ENCODE measurements at places on chromosomes 2 and 18.

DNA sequence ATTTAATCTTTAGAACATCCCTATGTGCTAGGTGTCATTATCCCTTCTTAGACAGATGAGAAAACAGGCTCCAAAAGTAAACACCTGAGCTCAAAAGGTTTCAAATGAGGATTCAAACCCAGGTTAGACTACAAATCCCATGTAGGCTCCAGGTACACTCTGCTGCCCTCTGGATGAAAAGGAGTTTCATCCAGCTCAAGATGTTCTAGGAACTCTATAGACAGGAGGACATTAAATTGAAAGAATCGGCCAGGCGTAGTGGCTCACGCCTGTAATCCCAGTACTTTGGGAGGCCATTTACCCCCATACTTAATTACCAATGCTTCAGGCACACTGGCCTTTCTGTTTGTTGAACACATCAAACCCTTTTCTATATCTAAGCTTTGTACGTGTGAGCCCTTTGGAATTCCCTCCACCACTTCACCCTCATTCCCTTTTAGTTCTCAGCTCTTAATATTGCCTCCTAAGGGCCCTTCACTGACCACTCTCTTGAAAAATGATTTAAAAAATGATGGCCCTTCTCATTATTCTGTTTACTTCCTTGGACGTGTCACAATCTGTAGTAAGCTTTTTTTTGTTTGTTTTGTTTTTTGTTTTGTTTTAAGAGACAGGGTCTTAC lies 10.7 kb downstream of the SLC25A12 start:
- DNase-seq = no peak

DNA sequence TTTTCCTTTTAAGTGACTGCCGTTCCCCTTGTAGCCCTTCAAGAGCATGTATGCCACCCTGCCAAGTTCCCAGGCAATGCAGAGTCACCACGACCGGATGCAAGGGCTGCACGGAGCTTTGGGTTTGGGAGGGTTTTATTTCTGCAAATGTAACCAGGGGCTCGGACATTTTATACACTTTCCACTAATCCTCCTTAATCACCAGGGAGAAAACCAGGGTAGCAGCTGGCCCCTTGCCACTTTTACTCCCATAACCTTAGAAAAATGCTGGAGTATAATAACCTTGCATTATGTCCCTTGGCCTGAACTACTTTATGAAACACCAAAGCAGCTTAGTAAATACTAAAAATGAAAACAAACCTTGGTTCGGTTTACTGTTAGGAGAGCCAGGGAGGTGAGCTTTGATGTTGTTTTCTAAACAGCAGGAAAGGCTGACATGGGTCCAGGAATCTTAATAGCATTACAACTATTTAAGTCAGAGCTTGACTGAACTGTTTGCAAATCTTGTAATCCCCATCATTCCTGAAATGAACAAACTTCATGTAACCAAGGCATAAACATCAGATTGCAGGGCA lies 152.8 kb upstream of the RIOK3 start:
- DNase-seq = no peak

DNA sequence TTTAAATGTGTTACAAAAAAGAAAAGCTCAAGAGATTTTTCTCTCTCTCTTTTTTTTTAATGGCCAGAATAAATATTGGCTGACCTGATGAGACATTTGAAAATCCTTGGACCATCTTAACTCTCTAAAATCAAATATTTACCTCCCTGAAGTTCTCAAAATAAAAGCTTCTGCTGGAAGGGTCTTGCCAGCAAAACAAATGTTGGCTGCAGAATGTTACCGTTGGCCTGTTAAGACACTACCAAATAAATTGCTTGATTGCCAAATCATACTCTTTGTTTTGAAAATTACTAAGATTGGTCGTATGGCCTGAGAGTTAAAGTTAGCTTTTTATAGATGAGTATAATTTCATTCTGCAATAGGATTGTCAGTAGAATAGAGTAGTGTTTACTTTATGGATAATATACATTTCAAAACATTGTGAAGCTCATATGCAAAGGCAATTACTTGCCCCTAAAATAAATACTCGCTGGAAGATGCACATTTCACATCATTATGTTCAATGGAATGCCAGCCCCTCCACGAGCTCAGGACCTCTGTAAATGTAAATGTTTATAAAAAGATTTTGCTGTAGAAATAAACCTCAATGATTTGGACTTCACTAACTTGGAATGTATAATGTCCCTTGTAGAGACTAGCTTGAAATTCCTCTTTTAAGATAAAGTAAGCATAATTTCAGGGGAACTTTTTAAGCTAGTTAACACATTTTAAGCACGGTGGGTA lies 193.4 kb downstream of the SOX11 start:
- no peak for DNase-seq

GRCh38 chr2:206204710-206205109 lies 45.0 kb downstream of the EEF1B2 start:
- DNase-seq = no peak

GRCh38 chr2:104755026-104755878 lies 98.7 kb upstream of the POU3F3 start:
- DNase-seq = no peak

DNA sequence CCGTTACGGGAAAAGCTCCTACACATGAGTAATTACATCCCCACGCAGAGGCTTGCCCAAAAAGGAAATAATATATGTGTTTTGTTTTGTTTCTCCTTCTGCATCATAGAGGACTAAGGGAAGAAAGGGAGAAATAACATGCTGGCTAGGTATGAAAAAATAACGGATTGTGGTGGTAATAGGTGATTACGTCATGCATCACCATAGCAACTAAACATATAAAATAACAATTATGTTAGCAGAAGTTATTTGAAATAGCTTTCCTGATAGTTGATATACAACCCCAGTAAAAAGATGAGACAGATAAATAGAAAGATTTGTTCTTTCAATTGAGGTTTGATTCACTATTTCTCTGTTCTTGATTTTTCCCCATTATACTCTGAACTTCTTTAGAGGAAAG lies 518.0 kb downstream of the ZNF516 start:
- DNase-seq = no peak

GRCh38 chr2:101002562-101003277 lies 631 bp downstream of the RPL31 start:
- DNase-seq = no peak

DNA sequence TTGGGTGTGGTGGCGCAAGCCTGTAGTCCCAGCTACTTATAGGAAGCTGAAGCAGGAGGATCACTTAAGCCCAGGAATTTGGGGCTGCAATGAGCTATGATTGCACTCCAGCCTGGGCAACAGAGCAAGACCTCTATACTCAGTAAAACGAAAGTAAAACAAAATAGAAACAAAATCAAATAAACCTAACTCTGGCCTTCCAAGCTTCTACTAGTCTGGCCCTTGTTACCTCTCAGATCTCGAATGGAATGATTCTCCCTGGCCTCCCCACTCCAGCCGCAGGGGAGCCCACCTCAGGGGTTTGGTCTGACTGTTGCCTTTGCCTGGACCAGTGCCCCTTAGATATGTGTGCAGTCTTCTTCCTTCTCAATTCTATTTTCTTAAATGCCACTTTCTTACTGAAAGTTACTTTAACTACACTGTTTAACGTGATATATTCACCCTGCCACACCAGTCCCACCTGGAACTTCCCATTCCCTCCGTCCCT lies 160.0 kb upstream of the GCFC2 start:
- no peak for DNase-seq

- DNase-seq = no peak
These were observed 19.1 kb downstream of the SEPTIN2 start for GRCh38 chr2:241334813-241335212.

DNA sequence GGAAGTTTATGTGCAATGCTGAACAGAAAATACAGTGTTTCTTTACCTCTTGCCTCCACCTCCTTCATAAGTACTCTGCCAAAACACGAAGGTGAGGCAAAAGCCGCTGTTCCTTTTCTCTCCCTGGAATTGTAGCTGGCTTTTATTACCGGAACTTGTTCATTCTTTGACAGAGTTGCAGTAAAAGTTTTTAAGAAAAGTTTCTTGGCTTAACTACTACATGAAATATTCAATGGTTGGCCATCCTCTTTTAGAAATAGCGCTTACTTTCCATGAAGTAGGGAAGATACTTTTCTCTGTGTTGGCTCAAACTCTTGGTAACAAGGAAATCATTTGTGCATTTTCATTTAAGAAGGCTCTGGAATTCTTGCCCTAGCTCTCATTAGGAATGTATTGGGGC lies 950.7 kb upstream of the FANCL start:
- no peak for DNase-seq

DNA sequence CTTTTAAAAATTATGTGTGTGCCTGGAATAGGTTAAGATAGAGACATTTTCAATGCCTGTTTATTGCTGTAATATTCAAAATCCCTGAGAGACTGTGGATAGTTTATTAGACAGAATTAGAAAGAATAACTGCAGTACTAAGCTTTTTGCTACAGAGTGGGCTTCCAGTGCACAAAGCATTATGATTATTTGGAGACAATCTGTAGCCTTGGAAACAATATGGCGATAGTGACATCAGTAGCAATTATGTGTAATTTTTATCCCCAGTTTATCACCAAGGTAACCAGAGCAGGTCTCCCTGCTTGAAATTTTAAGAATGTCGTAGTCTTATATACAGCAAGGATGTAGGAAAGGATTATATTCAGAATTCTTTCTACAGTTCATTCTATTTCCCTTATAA lies 100.0 kb downstream of the MYO3B start:
- no peak for DNase-seq

GRCh38 chr18:76487782-76488181 lies 7.3 kb downstream of the ZNF516 start:
- no peak for DNase-seq

DNA sequence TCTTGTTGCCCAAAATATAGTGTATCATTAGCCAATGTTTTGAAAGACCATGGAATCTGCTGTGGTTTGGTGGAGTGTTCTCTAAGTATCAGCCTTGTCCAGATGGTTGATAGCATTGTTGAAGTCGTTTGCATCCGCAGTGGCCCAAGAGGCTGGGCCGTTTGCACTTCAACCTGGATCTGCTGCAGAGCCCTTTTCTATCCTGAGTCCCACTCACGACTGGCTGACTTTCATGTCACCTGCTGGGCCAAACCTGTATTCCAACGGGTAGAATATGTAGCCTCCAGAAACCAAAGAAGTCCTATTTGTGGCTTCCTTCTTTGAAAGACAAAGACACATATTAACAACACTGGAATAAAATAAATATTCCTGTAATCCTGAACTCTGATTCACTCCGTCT lies 1154.1 kb downstream of the RPIA start:
- DNase-seq = no peak

DNA sequence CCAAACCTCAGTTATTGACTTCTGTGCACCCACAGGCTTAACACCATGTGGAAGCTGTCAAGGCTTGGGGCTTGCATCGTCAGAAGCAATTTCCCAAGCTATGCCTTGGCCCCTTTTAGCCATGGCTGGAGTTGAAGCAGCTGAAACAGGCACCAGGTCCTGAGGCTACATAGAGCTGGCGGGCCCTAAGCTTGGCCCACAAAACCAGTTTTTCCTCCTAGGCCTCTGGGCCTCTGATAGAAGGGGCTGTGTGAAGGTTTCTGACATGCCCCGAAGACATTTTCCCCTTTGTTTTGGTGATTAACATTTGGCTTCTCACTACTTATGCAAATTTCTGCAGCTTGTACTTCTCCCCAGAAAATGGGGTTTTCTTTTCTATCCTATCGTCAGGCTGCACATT lies 9.1 kb upstream of the TMX3 start:
- DNase-seq = no peak

GRCh38 chr18:26405190-26405801 lies 143.1 kb downstream of the KCTD1 start:
- no peak for DNase-seq

DNA sequence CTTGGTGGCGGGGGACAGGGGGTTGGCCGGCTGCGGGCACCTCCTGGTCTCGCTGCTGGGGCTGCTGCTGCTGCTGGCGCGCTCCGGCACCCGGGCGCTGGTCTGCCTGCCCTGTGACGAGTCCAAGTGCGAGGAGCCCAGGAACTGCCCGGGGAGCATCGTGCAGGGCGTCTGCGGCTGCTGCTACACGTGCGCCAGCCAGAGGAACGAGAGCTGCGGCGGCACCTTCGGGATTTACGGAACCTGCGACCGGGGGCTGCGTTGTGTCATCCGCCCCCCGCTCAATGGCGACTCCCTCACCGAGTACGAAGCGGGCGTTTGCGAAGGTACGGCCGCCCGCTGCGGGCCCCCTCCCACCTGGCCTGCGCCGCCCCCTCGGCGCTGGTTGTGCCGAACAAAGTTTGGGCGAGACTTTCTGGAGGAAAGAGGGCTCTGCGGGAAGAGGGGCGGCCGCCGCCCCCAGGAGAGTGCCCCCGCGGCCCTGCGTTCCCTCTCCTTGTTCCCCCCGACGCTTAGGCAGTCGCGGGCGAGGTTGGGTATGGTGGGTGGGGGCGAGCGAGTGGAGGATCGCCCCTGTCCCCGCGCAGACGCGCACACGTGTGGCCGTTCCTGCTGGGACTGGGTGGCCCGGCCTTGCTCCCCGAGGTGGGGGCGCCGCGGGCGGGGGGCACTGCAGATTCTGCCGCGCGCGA lies 866 bp downstream of the CRIM1 start:
- peak; percentile 44 for DNase-seq

GRCh38 chr2:63789338-63790020 lies 52.2 kb upstream of the UGP2 start:
- no peak for DNase-seq

- no peak for DNase-seq
These were observed 762.2 kb upstream of the HS6ST1 start for GRCh38 chr2:129080715-129081476.

GRCh38 chr2:126885751-126886210 lies 12.9 kb upstream of the TEX51 start:
- peak; percentile 71 for DNase-seq

DNA sequence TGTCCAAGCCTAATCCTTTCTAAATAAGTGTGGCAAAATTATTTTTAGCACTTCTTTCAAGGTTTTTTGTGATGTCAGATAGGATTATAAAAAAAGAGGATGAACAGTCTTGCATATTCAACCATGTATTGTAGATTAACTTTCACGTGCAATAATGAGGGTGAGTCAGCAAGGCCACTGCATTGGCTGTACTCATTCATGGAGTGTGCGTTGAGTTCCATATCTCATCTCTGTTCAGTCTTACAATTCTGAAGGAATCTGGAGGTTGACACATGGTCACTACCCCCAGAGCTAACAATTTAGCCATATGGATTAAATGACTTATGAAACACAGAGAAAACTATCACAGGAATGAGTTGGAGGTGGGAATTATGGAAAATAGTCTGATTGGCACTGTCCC lies 810.5 kb downstream of the SLC4A3 start:
- no peak for DNase-seq

All from uterus (tissue), 4 donors.